ENCODE measurements at places on chromosomes 5 and 9. TPM values are rescaled to one million over a fixed set of nuclear protein-coding genes. Genes with fewer than 3 reads are reported as not detected.

SHOC1 gene
- total RNA-seq = 1.3 TPM

CREB3 gene
- total RNA-seq = 18.2 TPM

ACO1 gene
- total RNA-seq = 20.3 TPM

DND1 gene
- total RNA-seq = 0.49 TPM
